ENCODE measurements at places on chromosomes 7 and 10.
A peak's percentile ranks its signal among the peaks of the same experiment; 100 is the strongest.

GRCh38 chr10:78660446-78661106 is 408.2 kb upstream of the ZMIZ1 start:
- no peak for DNase-seq

DNA sequence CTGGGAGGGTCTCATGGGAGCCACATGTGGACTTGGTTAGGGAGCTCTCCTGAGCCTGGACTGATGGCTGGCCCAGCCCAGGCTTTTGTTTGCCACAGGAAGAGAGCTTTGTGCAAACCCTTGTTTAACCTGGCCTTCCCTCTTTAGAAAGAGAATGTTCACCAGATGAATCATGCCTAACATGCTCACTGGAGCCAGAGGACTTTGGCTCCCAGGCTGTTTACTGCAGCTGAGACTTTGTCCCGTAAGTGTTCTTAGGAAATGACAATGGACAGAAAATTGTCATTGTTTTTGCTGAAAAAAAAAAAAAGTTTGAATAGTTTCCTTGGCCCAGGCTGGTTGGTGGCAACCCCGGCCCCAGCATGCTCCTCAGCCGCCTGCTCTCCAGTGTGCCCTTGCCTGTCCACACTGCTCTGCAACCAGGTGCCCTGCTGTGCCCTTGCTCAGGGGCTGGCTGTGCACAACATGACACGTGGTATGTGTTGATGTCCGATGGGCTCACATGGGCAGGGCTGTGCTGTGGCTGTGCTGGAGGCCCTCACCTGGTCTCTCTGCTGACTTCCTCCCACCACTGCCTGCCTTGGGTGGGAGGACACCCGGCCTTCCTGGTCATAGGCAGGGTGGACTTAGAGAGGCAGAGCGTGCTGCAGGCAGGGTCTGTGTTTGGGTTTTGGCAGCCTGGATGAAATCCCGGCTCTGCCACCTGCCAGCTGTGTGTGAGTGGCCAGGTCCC is 215.3 kb upstream of the ZNF32 start:
- no peak for DNase-seq

- DNase-seq = no peak
These were observed 1212.3 kb downstream of the NXPH1 start for GRCh38 chr7:9645756-9646155.

- DNase-seq = no peak
These were observed 58.6 kb downstream of the PROSER2 start for GRCh38 chr10:11881477-11882417.

- DNase-seq = no peak
These were observed 17.1 kb downstream of the ARHGAP21 start for GRCh38 chr10:24706479-24707118.

GRCh38 chr10:60073397-60073780 is 167.0 kb upstream of the CCDC6 start:
- no peak for DNase-seq

- no peak for DNase-seq
These were observed 3.2 kb upstream of the EGR2 start for GRCh38 chr10:62819141-62819920.

DNA sequence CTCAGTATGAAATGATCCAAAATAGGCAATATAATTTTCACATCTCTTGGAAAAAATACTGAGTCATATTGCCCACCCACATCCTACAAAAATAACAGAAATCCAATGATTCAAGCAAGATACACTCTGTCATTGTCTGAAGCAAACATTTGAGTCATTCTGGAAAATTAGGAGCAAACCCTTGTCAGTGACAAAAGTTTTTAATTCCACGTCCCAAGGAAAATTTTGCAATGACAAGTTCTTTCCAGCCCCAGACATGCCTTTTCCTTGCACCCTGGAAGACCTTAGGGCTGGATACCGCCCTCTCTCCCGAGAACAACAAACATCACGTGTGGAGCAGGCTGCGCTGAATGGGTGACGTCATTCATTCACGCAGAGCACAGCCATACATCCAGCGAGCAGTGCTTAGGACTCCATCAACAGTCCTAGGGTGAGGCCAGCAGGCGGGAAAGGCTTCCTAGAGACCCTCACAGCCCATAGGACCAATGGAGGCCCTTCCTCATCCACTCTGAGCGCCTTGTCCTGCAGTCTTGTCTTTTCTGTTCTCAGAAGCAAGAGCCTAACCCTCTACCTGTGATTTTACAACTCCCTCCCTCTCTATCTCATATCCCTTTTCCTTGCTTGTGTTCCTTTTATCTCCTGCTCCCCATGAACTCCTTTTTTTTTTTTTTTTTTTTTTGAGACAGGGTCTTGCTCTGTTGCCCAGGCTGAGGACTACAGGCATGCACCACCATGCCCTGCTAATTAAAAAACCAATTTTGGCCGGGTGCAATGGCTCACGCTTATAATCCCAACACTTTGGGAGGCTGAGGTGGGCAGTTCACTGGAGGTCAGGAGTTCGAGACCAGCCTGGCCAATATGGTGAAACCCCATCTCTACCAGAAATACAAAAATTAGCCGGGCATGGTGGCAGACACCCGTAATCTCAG is 23.5 kb upstream of the KDM7A start:
- peak; percentile 33 for DNase-seq

GRCh38 chr7:118183428-118183785 is 557 bp upstream of the LSM8 start:
- DNase-seq = no peak

DNA sequence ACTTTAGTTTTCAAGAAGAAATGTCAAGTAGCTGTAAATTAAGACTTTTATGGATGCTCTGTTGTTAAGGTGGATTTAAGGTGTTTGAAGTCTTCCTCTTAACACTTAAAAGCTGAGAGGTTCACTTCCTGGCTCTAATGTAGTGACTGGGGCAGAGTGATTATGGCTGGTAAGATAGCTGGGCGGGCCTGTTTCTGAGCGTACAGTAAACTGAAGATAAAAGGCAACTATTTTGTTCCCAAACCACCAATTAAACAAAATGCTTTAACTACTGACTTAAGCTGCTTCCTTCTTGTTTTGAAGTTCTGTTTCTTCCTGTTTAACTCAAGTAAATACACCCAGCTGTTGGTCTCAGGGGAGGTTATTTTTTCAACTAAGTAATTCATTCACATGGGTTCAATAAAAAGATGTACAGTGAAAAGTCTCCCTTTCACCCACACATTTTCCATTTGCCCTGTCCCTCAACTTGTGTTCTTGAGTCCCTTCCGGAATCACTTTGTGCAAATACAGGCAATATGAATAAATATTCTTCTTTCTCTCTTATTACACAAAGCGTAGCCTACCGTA is 19.3 kb downstream of the VWA2 start:
- no peak for DNase-seq

DNA sequence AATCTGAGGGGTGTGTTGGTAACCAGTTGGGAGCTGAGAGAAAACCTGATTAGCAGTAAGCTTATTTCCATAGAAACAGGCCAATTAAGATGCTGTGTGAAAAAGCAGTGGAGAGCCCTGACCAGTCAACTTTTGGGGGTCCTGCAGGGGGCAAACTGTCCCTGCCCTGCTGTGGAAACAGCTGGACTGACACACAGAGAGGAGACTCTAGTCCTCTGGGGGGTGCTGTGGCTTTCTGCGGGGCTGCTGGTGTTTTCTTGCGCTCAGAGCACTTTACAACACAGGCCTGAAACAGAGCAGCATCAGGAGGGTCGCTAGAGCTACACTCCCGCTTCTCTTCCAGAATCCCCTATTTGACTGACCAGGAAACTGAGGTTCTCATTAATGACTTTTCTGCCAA is 546.9 kb upstream of the GALNT17 start:
- DNase-seq = no peak

GRCh38 chr7:58316-58715 is 134.1 kb upstream of the FAM20C start:
- DNase-seq = no peak

- no peak for DNase-seq
These were observed 15.4 kb downstream of the PTEN start for GRCh38 chr10:87878664-87879459.

DNA sequence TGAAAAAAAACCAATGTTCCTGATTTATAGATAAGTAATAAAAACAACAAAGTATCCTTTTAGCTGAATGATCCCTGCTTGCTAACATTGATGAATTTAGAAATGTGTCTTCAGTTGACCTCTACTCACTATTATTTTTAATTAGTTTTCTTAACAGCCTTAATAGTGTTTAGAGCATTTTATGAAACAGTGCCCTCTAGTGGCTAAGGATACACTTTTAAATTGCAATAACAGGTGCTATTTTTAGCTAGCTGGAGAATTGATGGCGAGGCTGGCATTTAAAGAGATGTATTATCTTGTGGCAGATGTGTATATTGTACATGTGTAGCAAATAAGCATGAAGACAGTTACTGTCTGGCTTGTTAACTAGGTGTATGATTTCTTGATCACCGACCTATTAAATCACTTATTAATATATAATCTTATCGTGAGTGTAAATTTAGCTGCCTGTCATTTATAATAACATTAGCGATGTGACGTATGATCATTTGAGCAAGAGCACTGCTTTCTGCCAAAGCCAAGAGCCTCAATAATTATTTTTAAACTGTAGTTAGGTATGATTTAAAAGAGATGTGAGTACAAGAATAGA is 451.9 kb downstream of the DPP6 start:
- no peak for DNase-seq

- DNase-seq = peak; percentile 36
These were observed 31.2 kb downstream of the ZNF467 start for GRCh38 chr7:149742075-149742701.

- DNase-seq = no peak
These were observed 58.9 kb upstream of the PPP1R9A start for GRCh38 chr7:94848531-94848930.

GRCh38 chr10:48255722-48256121 is 18.8 kb downstream of the FRMPD2 start:
- DNase-seq = no peak

All from tibial nerve (tissue), 4 donors.